ENCODE measurements at places on chromosomes 12 and 14.

- DNase-seq: no peak
These were observed 6.4 kb downstream of the NFKBIA start for GRCh38 chr14:35398071-35398584.

- DNase-seq: no peak
These were observed 843.8 kb downstream of the C12orf50 start for GRCh38 chr12:87185367-87185766.

DNA sequence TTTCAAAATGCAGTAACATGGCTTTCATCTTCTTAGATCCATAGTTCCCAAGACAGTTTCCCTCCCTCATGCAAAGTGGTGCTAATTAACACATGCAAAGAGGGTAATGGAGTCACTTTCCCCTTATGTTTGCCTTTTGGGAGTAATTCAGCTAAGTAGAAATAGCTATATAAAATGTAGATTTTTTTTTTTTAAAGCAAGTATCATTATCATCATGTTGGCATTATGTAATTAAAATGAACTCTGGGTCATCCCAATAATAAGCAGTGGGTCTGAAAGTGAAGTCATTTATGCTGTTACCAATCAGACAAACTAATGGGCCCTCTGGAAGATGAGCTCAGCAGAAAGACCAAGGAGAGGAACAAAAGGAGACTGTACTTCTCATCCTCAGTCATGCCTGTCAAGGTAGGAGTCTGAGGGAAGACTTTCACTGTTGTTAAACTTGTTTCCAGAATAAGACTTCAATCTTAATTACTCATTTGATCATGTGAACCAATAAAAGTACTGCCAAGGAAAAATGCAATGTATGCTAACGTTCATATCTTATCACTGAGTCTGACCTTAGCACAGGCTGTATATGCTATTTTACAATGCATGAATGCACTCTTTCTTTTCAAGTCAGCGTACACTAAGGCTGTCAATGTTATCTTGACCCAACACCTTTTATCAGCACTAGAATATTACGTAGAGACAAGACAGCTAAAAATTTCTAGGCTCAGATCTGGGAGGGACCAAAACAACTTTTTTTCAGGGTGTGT, 26.8 kb downstream of the AREL1 start:
- DNase-seq: no peak

- no peak for DNase-seq
These were observed 33.9 kb downstream of the FBXO33 start for GRCh38 chr14:39398382-39398781.

- no peak for DNase-seq
These were observed 226.7 kb downstream of the GXYLT1 start for GRCh38 chr12:41917938-41918341.

- DNase-seq: no peak
These were observed 5.6 kb upstream of the SPATA7 start for GRCh38 chr14:88379706-88380343.

DNA sequence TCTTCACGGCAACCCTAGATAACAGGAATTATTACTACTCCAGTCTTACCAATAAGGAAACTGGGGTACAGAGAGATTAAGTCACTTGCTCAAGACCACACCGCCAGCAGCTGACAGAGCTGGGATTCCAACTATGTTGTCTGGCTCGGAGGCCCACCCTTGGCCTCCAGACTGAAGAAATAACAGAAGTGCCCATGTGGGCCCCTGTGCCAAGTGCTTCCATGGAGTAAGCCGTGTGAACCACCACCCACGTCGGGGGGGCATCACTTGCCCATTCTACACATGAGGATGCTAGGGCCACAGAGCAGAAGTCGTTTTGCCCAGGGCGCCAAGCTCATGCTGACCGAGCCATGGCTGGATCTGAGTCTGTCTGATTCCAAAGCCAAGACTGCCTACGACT, 926 bp upstream of the CMKLR1 start:
- DNase-seq: no peak

DNA sequence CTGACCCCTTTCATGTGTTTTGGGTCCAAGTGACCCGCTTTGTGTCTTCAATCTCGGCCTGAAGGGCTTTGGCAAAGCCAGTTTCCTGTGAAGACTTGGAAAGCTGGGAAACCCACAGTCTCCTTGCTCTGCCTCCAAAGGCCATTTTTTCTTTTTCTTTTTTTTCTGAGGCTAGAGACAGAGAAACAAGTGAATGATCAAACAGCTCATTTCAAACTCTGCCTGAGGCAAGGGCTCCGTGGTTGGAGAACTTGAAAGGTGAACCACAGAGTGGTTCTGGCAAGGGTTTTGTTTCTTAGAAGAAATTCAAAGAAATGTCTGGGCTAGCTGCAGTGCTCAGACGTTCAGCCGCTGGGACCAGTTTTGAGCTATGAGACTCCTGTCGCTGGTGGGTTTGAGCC, 62.7 kb downstream of the ERH start:
- DNase-seq: no peak

- DNase-seq: no peak
These were observed 236.7 kb downstream of the MDGA2 start for GRCh38 chr14:47438650-47439140.

- DNase-seq: no peak
These were observed 33.0 kb downstream of the PTPN21 start for GRCh38 chr14:88521818-88522217.

- no peak for DNase-seq
These were observed 25.6 kb downstream of the FIGNL2 start for GRCh38 chr12:51822956-51823355.

DNA sequence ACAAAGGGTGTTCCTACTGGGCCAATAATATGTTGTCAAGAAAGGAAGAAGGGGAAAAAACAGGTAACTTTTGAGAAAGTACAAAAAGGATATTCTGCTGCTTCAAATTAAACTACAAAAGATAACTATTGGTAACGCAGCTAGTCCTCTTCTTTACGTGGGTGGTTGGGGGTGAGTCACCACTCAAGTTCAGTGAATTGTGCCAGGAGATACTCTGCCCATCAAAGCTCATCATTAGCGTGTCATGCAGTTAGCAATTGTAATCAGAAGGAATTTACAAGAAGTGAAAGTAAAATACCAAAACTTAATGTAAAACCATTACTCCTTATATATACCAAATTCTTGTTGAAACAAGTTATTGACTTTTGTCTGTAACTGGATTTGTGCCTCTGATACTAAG, 342.0 kb downstream of the NPAS3 start:
- no peak for DNase-seq

GRCh38 chr12:87152075-87152474, 877.1 kb downstream of the C12orf50 start:
- no peak for DNase-seq

GRCh38 chr12:39401459-39401858, 41.5 kb downstream of the KIF21A start:
- DNase-seq: no peak

DNA sequence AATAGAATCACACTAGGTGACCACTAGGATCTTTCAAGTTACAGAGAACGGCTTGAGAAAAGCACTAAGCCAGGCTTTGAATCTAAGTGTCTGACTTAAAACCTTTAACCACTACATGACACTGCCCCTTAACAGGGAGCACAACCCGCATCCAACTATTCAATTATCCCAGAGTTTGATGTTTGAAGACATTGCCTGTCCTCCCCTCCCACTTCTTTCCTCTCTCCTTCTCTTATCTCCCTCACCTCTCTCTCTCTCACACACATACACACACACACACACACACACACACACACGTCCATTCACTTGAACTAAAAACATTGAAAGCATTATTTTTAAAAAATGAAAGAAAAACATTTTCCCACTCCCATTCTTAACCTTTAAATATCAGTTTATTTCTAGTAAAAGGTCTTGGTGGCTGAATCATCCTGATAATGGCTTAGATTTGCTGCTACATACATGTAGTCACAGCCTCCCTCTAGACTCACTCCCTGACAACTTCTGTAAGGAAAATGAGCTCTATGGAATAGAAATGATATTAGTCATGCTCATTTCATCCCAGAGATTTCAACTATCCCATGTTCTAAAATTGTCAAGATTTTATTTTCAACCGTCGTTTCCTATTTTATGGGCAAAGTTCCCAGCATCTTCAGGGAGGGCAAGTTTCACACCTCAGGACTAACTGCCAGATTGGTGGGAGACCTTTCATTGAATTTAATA, 53.5 kb upstream of the RAP1B start:
- DNase-seq: no peak

- DNase-seq: no peak
These were observed 3.8 kb downstream of the RPS29 start for GRCh38 chr14:49582113-49582977.

DNA sequence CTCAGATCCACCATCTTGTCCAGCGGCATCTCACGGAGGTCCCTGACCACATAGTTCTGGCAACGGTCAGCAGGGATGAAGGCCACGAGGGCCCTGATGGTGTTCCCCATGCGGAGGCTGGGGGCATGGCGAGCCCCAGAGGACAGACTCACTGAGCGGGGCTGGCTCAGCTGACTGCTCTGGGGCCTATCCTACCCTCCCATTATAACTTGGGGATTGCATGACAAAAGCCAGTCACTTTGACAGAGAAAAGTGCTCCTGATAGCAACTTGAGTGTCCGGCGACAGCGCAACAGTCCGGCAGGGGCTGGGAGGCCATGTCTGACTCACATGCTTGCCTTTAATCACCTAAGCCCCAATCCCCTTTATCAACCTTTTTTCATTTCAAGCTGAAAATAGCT, at the start of gene LRRC10:
LRRC10 (minus strand) TSS at position 179 of the 400 bp plus-strand sequence; CDS start at position 110, 69 bp downstream.
- DNase-seq: no peak

DNA sequence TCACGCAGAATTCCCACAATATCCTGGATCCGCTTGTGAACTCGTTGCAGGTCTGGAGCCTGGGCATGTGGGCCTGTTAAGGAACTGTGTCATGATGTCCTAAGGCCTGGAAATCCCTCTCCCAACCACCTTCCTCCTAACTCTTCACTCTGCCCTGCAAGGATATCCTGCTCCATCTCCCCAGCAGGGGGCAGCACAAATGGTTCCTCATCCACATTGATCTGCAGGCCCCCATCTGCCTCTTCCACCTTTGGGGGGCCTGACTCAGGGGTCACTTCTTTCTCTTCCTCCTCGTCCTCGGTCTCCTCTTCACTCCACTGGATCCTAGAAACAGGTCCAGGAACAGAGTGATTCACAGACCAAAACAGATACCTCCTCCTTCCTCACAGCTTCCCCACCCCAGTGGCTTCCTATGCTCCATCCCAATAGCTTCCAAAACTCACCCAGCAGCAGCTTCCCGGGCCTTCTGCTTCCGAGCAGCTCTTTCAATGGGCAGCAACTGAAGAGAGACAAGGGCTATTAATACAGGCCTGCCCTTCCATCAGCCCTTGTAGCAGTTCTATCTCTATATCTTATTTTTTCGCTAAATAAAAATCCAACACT, 4.5 kb downstream of the NOP2 start:
- peak; percentile 71 for DNase-seq

DNA sequence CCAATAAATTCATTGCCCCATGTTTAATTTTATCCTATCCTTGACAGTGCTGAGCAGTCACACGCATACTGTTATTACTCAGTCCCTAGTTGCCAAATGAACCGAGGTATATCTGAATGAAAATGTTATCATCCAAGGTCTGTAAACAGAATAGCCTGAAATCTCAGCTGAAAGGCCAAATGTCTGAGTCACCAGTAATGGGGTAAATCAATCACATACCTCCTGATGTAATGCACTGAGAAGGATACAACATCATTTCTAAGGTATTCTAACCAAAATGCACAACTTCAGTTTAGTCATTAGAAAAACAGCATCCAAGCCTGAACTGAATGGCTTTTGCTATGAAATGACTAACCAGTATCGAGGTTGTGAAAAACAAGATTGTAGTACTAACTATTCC, 228.6 kb downstream of the DPF3 start:
- DNase-seq: no peak

GRCh38 chr12:54175200-54175963, 13.4 kb downstream of the SMUG1 start:
- DNase-seq: peak; percentile 72

GRCh38 chr12:110137786-110138185, 13.6 kb downstream of the IFT81 start:
- DNase-seq: no peak

- DNase-seq: no peak
These were observed 209.1 kb downstream of the TTC7B start for GRCh38 chr14:90607141-90607540.

DNA sequence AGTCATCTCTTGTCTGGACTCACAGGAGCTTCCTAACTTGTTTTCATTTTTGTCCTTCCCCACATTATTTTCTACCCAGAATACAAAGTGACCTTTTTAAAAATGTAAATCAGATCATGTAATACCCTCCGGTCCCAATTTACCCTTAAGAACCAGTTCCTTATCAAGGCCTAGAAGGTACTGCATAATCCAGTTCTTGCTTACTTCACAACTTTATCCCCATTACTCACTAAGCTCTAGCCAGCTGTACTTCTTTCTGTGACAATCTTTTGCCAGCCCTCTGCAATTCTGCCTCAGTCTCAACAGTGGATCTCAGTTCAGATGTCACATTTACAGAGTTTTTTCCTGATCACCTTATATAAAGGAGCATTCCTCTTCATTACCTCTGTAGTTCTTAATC, 11.6 kb downstream of the RAP1B start:
- DNase-seq: no peak

DNA sequence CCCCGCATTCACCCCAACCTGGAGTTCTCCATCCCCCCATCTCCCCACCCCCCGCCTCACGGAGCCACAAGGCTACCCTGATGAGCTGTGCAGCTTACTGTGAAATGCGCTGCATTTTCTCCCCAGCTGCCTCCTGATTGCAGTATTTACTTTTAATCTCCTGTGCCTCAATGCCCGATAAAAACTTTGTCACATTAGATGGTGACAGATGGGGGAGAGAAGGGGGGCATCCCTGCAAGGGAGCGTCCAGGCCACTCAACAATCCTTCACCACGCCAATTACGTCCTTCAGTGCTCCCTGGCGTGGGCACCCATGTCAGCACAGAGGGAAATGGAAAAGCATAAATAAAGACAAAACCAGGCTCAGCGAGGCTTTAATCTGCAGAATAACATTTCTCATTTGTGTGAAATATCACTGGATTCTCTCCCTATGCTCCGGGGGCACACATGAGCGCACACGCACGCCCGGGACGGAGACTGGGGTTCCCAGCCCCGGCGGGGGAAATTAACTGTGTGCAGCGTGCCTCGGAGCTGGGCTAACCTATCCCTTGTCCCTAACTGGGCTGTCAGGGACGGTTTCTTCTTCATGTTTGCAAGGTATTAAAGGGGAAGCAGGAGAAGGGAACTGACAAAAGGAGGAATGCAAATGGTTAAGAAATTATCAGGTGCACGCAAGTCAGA, 186.7 kb upstream of the VASH1 start:
- DNase-seq: no peak

DNA sequence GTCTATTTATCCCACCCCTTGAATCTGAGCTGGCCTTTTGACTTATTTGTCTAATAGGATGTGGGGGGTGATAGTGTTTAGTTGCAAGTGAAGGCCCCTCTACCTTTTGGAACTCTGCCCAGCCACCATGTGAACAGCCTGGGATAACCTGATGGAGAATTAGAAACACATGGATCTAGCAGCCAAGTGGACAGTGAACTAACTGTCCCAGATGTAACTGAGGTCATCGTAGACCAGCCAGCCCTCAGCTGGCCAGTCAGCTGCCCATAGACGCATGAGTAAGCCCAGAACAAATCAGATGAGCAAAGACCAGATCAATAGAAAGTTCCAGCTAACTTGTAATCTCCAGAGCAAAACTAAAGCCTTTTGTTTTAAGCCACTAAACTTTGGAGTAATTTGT, 19.0 kb downstream of the KLRB1 start:
- no peak for DNase-seq

GRCh38 chr12:79871621-79872020, 63.3 kb downstream of the PPP1R12A start:
- DNase-seq: no peak

All from GM13976 (cell line).